ENCODE measurements at places on chromosomes 3 and 15. TPM values are rescaled to one million over a fixed set of nuclear protein-coding genes. Genes with fewer than 3 reads are reported as not detected.
A peak's percentile ranks its signal among the peaks of the same experiment; 100 is the strongest.

DNA sequence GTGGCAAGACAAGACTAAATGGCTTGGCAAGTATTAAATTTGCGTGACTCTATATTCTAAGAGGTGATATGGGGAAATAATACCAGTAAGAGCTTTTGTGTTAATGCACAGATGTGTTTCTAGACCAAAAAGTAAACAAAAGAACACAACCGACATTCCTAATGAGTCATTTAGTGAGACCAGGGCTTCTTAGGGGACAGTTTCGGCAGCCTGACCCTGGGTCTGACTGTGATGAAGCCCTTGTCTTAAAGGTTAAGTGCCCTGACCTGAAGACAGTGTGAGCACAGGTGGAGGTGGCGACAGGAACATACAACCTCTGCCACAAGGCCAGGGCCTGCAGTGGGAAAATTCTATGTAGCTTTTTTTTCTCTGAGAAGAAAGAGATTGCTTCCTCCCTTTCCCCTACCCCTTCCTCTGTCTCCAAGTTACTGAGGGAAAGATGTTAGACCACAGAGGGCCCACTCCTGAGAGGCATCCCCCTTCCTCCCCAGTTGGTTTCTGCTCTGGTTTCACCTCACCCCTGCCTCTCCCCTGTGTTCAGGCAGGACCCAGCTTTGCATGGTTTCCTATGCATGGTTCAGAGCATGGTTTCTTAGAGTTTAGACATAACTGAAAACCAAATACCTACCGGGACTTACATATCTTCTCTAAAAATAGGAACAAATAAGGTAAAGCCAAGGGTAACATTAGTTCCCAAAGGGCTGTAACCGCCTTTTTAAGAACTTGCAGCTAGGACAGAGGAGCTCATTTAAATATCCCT is 24.8 kb upstream of the CMTM7 start:
- H3K27ac ChIP-seq: no peak overlapping the region
- DNase-seq: no peak
- no peaks in the 10 kb centered on the region for H3K36me3 ChIP-seq
- no peak overlapping the region for H3K4me3 ChIP-seq

- no peak overlapping the region for H3K27ac ChIP-seq
- peaks cover under 1% of the 10 kb centered on the region for H3K4me1 ChIP-seq
- no peaks in the 10 kb centered on the region for H3K36me3 ChIP-seq
- no peak overlapping the region for H3K4me3 ChIP-seq
These were observed 19.4 kb downstream of the ARPP21 start for GRCh38 chr3:35658686-35659085.

GRCh38 chr3:51974963-51975851 is at the start of gene ABHD14A:
Gene ABHD14A, plus strand, starts transcription at chr3:51975064. Its CDS starts 72 bp downstream, at chr3:51975136.
- no peaks in the 10 kb centered on the region for H3K27me3 ChIP-seq
- peaks cover 25% of the 10 kb centered on the region for H3K4me1 ChIP-seq
- H3K27ac ChIP-seq: peak within 1 kb of the TSS; percentile 99

DNA sequence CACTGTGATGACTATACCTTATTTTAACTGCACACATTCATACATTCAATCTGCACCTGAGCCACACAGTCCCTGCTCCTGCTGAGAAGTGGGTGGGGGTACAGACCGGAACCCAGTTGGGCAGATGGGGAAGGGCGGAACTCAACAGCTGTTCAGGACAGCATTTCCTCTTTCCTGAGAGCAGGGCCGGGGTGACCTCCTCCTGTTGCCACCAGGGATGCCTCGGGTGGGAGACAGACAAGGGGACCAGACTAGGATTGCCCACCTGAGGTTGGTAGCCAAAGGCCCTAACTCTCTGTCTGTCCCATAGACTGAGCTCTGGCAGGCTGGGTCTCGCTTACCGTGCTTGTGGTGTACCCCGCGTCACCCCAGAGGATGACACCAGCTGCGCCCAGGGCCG is 3.9 kb downstream of the HYAL2 start:
- no peak for DNase-seq
- peaks cover 26% of the 10 kb centered on the region for H3K36me3 ChIP-seq
- peaks cover 63% of the 10 kb centered on the region for H3K4me1 ChIP-seq

DNA sequence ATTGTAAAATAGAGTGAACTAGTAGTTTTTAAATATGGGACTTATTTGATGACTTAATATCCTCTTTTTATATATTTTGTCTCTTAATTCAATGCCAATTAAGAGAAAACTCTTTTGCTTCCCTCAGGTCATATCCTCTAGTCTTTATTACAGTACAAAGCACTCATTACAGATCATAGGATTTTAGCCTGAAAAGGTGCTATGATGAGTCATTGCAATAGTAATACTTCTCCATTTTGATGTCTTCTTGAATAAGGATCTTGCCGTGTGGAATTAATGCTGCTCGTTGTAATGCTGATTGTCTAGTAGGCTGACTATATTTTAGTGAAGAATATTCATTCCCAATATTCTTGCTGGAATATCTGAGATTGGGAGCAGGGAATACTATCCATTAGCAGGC is 612.2 kb upstream of the GOLIM4 start:
- no peaks in the 10 kb centered on the region for H3K27me3 ChIP-seq
- H3K27ac ChIP-seq: no peak overlapping the region
- DNase-seq: no peak
- H3K36me3 ChIP-seq: no peaks in the 10 kb centered on the region
- H3K4me1 ChIP-seq: no peaks in the 10 kb centered on the region
- H3K4me3 ChIP-seq: no peak overlapping the region

DNA sequence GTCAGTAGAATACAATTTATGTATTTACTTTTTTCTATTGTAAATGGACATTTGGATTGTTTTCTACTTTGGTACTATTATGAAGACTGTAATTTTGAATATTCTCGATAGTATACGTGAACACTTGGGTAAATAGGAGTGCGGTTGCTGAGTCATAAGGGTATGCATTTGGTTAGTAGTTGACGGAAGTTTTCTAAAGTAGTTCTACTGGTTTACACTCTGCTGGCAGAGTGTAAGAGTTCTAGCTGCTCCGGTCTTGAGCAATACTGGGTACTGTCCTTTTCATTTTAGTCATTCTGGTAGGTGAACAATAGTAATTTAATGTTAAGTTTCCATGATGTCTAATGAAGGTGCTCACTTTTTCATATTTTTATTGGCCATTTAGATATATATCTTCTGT is 70.0 kb downstream of the MEF2A start:
- H3K27me3 ChIP-seq: no peaks in the 10 kb centered on the region
- no peak overlapping the region for H3K4me3 ChIP-seq
- no peaks in the 10 kb centered on the region for H3K4me1 ChIP-seq
- no peak for DNase-seq
- peak overlapping the region; percentile 75 for H3K27ac ChIP-seq

DNA sequence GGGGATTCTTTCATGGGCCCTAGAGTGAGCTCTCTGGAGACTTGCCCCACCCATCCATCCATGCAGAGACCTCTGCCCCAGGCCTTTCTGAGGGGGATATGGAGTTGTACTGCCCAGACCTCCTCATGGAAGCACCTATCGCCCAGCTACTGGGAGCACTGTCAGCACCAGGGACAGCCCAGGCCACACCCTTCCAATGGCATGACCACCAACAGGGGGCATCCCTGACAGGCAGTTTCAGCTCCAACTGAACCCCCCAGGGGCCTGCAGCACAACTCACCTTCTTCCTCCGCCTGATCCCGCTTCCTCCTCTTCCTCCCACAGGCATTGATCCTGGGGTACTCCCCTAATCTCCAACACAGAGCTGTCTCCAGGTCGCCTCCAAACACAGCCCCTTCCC is 21.8 kb downstream of the MRPS11 start:
- no peak overlapping the region for H3K27ac ChIP-seq
- no peaks in the 10 kb centered on the region for H3K4me1 ChIP-seq
- no peaks in the 10 kb centered on the region for H3K36me3 ChIP-seq
- no peak for DNase-seq
- H3K4me3 ChIP-seq: no peak overlapping the region
- no peaks in the 10 kb centered on the region for H3K27me3 ChIP-seq

GRCh38 chr3:1773679-1774078 is 325.0 kb upstream of the CNTN4 start:
- H3K36me3 ChIP-seq: no peaks in the 10 kb centered on the region
- no peak overlapping the region for H3K27ac ChIP-seq
- H3K27me3 ChIP-seq: no peaks in the 10 kb centered on the region

DNA sequence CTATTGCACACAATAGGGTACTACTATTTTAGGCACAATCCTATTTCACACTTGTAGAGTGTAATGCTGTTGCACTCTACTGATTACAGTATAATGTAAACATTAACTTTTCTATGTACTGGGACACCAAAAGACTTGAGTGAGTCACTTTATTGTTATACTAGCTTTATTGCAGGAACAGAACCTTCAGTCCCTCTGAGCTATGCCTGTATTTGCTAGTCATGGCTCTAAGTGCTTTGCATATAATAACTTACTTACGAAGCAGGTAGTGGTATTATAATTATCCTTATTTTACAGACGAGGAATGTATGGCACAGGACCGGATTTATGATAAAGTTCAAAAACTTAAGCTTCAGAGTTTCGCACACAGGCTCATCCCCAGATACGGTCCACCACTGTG is 106.6 kb upstream of the SLC6A6 start:
- no peak overlapping the region for H3K4me3 ChIP-seq
- H3K36me3 ChIP-seq: no peaks in the 10 kb centered on the region
- H3K27ac ChIP-seq: no peak overlapping the region
- DNase-seq: no peak

DNA sequence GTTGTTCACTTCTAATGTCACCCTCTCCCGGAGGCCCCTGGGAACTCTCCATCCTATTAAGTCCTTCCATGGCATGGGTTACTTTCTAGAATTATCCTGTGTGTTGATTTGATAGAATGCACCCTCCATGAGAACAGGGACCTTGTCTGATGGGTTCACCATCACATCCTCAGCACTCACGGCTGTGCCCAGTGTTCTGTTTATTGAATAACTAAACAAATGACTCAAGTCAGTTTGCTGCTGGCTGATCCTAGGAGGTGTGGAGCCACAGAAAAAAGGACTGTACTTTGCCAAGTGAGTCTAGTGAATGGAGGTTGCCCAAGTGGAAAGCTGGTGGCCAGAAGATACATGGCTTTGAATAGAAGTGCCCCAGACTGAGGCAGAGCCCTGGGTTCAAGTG is 48.5 kb upstream of the RAB6B start:
- H3K36me3 ChIP-seq: no peaks in the 10 kb centered on the region
- no peak overlapping the region for H3K4me3 ChIP-seq
- no peak for DNase-seq
- H3K4me1 ChIP-seq: peaks cover 32% of the 10 kb centered on the region
- no peaks in the 10 kb centered on the region for H3K27me3 ChIP-seq

- no peak overlapping the region for H3K27ac ChIP-seq
- H3K36me3 ChIP-seq: no peaks in the 10 kb centered on the region
- H3K4me3 ChIP-seq: no peak overlapping the region
- no peaks in the 10 kb centered on the region for H3K4me1 ChIP-seq
- peak; percentile 40 for DNase-seq
These were observed 270.4 kb downstream of the OCA2 start for GRCh38 chr15:27828746-27829145.

- no peak overlapping the region for H3K27ac ChIP-seq
- H3K27me3 ChIP-seq: no peaks in the 10 kb centered on the region
- no peaks in the 10 kb centered on the region for H3K36me3 ChIP-seq
These were observed 150.2 kb upstream of the CBLB start for GRCh38 chr3:106018929-106019550.

DNA sequence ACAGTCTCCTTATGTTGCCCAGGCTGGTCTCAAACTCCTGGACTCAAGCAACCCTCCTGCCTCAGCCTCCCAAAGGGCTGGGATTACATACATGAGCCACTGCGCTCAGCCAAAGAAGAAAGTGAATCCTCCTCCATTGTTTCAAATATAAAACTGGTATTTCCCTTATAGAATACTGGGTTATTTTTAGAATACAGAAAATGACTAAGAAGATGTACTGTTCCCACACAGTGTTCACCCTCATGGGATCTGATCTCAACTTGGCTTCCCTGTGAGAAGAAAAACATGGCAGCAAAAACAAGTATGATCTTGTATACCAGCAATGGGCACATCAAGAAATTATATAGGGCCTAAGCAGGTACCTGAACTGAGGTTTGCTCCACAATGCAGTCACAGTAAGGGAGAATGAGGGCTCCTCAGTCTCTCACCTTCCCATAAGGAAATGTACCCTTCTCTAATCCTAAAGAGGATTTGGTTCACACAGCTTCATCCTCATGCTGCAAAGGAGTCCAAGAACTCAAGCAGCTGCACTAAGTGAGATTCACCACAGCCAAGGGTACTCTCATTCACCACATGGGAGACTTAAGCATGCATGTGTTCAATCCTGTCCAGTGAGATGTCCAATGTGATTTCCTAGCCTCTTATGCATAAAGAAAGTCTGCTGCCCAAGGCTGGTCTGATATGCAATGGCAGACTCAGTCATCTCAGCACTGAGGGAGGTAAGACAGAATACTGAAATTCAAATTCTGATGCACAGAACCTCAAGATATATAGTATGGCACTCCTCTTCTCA is 25.8 kb downstream of the USP4 start:
- no peak overlapping the region for H3K27ac ChIP-seq
- no peak for DNase-seq
- no peaks in the 10 kb centered on the region for H3K27me3 ChIP-seq

- peak overlapping the region; percentile 1 for H3K27ac ChIP-seq
- H3K36me3 ChIP-seq: no peaks in the 10 kb centered on the region
- H3K4me3 ChIP-seq: no peak overlapping the region
- no peaks in the 10 kb centered on the region for H3K4me1 ChIP-seq
- no peaks in the 10 kb centered on the region for H3K27me3 ChIP-seq
These were observed 276.0 kb downstream of the GBE1 start for GRCh38 chr3:81485444-81485865.

- no peak for DNase-seq
- H3K4me3 ChIP-seq: no peak overlapping the region
- H3K4me1 ChIP-seq: peaks cover 96% of the 10 kb centered on the region
These were observed 30.7 kb downstream of the SLC6A6 start for GRCh38 chr3:14433106-14433505.

DNA sequence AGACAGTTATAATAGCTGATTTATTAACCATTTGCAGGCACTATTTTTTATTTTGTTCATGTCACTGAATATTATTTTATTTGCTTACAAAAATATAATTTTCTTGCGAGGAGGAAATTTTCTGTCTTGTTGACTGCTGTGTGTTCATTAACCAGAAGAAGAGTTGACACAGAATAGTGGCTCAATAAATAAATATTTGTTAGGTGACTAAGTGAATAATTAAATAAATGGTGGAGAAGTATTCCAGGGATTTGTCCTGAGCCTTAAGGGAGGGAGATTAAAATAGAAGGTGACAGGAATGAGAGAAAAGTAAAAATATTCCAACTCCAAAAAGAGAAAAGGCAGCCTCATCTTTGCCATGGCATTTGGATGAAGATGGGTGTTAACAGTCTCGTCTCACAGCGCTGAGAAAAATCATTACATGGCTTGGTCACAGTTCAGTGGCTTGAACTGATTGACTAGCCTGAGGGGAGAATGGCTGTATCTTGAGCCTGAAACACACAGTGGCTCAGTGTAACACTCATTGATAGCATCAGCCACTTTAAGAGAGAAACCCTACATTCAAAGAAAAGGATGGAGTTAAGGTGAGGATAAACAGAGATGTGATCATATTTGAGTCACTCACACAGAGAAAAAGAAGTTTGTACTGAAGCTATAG is 449.9 kb upstream of the NAALADL2 start:
- H3K27me3 ChIP-seq: no peaks in the 10 kb centered on the region
- no peak overlapping the region for H3K27ac ChIP-seq
- H3K4me1 ChIP-seq: no peaks in the 10 kb centered on the region
- no peak overlapping the region for H3K4me3 ChIP-seq

- H3K4me1 ChIP-seq: no peaks in the 10 kb centered on the region
- DNase-seq: no peak
- H3K27me3 ChIP-seq: no peaks in the 10 kb centered on the region
- H3K4me3 ChIP-seq: no peak overlapping the region
- no peaks in the 10 kb centered on the region for H3K36me3 ChIP-seq
- H3K27ac ChIP-seq: no peak overlapping the region
These were observed 55.0 kb upstream of the NR2E3 start for GRCh38 chr15:71755092-71755970.

The GP9 gene
- not detected for total RNA-seq

The DUOX1 gene
- 1.1 TPM for total RNA-seq

The CCDC9B gene
- 32.2 TPM for total RNA-seq

The PARP9 gene
- total RNA-seq: 14.5 TPM

The RBM6 gene
- total RNA-seq: 34.6 TPM

The ITIH1 gene
- total RNA-seq: not detected
